Activated CD4-positive, alpha-beta T cell treated with anti-CD3 and anti-CD28 coated beads, Interleukin-2, amount 50 U/mL, for 4 hours (primary cell): ENCODE measurements at places on chromosomes 16 and 17.

GRCh38 chr16:12547608-12547922 lies 256.1 kb downstream of the CPPED1 start:
- no peak for DNase-seq

GRCh38 chr17:12627781-12628451 lies 37.8 kb upstream of the MYOCD start:
- DNase-seq: no peak

- no peak for DNase-seq
Observed at GRCh38 chr16:85250609-85251223, 138.4 kb upstream of the CIBAR2 start.

- no peak for DNase-seq
Observed at GRCh38 chr17:82110298-82110697, 12.3 kb upstream of the FASN start.

DNA sequence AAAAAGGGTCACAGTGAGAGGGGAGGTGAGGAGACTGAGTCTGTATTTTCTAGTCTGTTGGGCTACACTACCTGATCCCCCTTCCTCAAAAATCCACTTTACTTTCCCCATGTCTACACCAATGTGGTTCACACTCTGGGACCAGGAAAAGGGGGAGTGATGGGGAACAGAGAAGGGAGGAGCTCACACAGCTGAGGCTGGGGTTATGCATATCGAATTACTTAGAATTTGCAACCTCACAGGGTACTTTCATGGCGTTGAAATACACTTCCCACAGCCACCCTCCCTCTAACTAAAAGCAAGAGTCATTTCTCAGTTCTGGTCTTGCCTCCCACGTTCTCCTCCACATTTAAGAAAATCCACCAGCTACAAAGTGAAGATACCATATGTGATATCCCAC lies 14.1 kb downstream of the MAPT start:
- DNase-seq: no peak

DNA sequence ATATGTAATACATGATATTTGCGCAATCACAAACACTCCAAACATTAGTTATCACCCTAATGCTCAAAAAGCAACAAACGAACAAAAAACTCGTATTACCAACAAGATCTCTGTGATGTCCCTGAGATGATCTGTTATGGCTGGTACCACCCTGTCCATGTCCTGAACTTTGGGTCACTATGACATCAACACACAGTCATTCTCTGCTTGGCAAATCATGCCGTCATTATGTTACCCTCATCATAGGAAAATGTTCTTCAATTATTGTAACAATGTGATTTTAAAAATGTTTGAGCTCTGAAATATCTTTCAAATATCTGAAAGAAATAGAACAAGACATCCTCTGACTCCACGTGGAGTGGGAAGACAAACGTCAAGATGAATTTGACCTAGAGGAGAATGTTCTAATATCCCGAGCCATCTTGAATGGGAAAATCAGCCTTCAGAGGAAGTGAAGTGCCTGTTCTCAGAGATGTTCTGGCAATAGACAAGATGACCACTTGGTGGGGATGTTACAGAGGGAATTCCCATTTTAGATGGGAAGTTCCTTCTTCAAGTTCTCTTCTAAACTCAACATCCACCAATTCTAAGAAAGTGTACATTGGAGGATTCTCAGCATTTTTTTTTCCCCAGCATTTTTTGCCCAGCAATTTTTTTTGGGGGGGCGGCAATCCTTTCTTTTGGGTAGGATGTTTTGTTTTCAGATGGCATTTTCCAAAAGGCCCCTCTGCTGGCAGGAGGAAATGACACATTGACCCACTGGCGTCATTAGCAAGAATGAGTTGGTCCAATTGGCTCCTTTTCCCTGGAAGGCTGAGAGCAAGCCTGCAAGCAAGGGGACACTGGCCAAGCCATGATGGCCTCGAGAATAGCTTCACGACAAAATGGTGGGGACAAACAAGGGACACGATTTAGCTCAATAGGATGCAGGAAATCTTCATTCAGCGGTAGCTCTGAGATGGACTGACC lies 3.7 kb upstream of the HSD17B2 start:
- no peak for DNase-seq

GRCh38 chr17:76005263-76006149 lies 4.9 kb downstream of the CDK3 start:
- peak; percentile 77 for DNase-seq

- DNase-seq: peak; percentile 73
Observed at GRCh38 chr17:78343543-78344201, 16.2 kb downstream of the SOCS3 start.

DNA sequence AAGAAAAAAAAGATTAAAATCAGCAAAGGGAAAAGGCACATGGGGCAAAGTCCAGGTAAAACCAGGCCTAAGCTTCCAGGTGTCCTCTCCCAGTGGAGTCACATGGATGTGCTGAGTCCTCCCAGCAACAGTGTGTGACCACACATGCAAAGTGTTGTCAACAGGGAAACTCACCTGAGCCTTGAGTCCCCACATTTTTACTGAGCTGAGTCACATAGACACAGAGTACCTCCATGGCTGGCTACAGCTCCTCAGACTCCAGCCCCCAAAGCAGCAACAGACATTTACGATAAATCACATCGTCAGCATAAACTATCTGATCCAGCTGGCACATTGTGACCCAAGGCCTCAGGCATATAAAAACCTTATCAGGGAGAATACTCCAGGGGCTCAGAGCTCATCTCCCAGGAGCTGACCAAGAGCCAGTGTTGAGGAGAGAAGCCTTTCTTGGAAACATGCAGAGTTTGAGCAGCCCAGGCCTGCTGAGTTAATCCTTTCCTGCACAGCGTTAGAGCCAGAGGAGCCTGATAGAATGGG lies 20.5 kb downstream of the ERCC4 start:
- no peak for DNase-seq
